ENCODE measurements at places on chromosomes 7 and 10.

DNA sequence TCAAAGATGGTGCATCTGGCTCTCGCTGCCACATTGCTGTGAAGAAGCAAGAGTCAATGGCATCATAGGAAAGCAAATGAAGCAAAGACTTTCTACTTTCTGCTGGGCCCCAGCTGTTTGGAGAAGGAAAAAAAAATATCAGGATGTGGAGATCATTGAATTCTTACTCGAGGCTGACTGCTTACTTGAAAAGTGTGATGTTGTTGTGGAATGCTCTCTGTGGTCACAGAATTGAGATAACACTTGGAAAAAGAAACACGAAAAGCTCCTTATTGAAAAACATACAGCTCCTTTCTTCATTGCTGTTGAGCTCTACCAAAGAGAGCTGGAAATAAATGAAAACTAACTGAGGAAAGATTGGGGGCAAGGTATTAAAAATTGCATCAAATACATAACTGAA, 157.4 kb upstream of the TBX20 start:
- DNase-seq: no peak

GRCh38 chr10:33008499-33009243, 50.6 kb upstream of the ITGB1 start:
- DNase-seq: peak; percentile 72

DNA sequence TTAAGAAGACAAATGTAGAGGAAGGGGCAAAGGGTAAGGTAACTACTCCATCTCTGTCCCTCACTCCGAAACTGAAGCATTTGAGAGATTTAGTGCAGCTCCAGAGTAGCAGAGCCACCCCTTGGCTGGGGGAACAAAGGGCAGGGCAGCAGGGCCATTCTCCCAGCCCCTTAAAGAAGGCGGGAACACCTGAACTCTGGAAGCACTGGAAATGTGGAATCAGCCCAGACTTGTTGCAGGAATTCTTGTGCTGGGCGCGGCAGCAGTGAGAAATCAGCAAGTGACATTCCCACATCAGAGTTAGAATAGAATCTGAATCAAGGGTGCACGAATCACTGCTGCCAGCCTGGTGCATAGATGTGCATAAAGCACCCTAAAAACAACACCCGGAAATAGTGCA, 34.4 kb upstream of the GRM8 start:
- DNase-seq: no peak

- no peak for DNase-seq
These were observed 57.2 kb downstream of the PDGFA start for GRCh38 chr7:462173-463103.

DNA sequence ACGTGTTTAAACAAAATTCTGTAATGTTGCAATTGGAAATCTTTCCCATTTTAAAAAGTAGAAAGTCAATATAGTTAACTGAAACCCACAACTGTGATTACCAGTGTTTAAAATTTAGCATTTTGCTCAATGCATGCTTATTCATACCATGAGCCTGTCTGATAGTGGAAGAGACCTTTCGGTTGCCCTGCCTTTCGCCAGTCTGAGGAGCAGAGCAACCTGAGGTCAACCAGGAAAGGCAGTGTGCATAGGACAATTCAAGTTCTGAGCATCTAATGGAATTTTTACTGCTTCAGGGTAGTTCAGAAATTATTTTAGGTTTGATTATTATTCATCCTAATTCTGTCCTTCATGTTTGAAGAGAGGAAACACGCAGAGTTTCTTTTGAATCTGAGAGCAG, 100.8 kb downstream of the CUBN start:
- DNase-seq: no peak

- no peak for DNase-seq
These were observed 150.8 kb downstream of the RNF216 start for GRCh38 chr7:5630670-5631069.

DNA sequence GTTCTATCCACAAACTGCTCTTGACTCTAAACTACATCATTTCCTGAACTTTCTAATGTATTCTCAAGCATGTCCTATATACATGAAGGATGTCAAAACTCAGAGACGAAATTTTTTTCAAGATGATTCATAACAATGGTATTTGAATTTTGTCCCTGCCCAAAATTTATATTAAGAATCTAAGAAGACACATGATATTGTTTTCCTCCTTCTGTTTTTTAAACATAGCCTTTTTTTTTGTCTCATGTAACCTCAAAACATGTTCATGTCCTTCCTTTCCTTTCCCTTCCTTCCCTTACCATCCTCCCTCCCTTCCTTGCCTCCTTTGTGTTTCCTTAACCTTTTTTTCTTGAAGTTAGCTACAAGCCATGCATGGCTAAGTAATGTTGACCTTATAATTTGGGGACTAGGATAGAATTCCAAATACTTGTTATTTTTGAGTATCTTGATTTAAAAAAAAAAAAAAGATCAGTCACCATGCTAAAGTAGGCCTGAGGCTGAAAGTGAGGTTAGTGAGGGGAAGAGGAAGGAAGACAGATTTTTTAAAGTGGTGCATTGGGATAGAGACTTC, 163.0 kb downstream of the SUGCT start:
- no peak for DNase-seq

- DNase-seq: no peak
These were observed 253.3 kb downstream of the DIP2C start for GRCh38 chr10:436013-436697.

DNA sequence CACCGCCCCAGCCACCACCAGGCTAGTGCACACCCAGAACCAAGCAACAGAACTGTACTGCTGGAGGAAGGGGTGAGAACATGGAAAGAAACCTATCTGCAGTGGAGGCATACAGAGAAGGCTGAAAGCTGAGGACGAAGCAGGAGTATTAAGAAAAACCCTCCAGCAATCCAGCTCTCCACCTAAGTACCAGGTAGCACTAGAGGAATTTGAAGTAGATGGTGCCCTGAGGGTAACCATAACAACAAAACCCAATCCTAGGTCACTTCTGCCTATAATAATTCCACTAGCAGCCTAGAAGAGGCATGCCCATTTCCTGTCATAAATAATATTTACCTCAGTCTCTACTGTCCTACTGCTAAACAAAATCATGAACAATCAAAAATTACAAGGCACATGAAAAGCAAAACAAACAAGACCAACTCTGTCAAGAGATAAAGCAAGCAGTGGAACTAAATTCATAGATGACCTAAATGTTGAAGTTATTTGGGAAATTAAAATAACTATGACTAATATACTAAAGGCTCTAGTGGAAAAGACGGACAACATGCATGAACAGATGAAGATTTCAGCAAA, 51.1 kb downstream of the HYCC1 start:
- DNase-seq: no peak

DNA sequence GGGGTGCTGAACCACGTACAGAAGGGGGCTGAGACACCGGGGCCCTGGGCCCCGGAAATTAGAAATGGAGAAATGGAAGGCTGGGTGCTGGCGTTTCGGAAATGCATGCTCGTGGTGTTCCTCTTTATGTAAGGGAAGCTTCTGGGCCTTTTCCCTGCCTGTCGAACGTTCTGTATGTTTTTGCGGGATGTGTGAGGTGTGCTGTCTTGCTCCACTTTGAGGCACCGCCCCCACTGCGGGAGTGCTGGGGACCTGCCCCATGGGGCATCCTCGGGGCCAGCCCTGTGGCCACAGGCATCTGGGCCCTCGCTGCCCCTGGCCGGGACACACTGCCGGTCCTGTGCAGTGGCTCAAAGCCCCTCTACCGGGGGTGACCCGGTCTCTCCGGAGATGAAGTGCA, 1.7 kb upstream of the VENTX start:
- no peak for DNase-seq

- no peak for DNase-seq
These were observed 266.7 kb downstream of the PRKG1 start for GRCh38 chr10:51340845-51341610.

DNA sequence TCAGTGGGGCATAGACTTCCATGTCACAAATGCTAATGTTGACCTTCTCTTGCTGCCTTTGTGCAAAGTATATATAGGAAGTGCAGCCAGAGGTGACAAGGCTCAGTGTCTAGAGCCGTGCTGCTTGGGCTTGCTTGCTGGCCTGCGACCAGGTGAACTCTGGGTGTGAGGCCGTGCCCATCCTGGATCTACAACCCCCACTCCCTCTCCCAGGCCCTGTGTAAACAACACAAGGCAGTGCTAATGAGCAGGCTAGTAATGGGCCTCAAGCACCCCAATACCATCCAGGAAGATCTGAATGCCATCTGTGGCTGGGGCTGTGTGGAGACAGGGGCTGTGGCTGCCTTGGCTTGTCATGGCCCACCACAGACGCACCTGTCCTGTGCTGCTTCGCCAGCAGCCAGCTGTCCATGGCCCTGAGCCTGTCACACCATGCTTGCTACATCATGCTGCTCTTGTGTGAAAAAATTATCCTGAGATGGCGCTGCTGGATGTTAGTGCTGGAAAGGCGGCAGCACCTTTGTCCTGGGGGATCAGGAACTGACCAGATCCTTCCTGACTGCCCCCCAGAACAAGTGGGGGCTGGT, 107.6 kb upstream of the ZNF92 start:
- DNase-seq: no peak

DNA sequence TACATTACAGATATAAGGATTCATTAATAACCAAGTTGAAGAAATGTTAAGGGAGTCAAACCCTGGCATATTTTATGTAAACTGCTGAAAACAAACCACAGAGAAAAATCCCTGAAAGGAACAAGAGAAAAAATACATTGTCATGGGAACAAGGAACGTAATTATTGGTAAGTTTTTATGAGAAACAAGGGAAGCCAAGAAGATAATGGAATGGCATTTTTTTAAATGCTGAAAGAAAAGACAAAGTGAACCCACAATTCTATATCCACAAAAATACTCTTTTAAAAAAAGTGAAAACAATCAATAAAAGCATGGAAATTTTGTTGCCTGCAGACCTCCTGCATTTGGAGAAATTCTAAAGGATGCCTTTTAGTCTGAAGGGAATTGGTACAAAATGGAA, 136.4 kb downstream of the CD36 start:
- DNase-seq: no peak

DNA sequence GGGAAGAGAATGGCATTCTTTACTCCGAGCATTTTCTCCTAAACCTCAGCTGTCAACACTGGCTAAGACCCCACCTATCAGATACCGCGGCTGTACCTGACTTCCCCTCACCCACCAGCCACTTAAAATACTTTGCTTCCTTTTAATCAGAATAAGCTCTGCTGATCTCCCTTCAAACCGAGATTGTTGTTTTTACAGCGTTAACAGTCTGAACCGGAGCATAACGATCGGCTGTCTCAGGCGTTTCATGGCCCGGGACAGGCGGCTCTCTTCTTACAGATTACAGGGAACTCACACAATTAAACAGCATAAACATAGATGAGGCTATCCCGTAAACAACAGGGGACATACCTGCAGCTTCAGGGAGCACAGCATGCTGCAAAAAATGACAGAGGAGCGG, 174.3 kb upstream of the RNF32 start:
- no peak for DNase-seq

DNA sequence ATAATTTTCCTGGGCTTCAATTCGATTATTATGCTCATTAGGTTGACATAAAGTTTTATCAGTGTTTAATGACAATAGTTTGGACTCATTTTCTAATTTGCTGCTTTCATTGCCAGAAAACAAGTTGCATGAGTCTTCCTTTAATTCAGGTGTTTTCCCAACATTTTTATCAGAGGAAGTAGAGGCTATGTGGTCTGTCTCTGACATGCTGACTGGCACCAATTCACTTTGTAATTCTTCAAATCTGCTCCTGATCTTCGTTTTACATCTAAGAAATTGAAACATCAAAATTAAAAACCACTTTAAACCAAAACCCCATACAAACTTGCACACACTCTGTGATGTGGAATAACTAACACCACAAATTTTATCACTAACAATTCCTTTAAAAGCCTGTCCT, 10.9 kb downstream of the CCDC186 start:
- no peak for DNase-seq

DNA sequence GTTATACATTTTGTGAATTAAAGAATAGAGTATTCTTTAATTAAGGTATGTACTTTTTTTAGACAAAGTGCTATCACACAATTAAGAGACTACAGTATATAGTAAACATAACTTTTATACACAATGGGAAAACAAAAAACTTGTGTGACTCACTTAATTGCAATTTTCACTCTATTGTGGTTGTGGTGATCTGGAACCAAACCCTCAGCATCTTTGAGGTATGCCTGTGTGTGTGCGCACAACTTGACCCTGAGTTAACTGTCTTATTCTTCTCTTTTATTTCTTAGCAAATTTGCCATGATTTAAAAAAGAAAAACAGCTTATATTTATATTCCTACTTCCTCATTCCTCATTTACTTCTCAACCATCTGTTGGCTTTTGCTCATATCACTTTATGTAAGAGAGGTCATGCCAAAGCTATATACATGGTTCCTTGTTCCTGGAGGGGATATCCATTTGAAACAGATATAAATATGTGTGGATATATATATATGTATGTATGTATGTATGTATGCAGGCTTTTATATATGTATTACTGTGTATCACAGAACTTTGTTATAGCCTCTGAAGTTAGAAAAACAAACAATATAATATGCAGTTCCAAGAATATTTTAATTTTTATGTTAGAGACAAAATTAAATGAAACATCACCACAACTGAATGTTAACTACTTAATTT, 259.5 kb upstream of the HGF start:
- no peak for DNase-seq

DNA sequence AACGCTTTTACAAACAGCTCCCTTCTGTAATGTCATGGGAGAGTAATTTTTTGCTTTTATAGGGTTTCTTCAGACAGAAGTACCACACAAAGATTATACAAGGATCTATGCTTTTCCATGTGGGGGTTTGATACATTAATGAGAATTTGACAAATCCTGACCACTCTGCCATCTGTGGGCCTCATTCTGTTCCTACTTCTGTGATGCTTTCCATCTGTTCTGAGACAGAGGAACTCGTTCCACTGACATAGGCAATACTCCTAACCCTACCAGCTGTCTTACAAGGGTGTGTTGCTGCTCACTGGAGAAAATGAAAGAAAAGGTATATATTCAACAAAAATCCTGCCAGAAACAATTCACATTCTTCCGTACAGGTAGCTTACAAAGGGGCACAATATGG, 59.4 kb upstream of the NAMPT start:
- DNase-seq: no peak

GRCh38 chr10:62016623-62017490, 115.4 kb downstream of the ARID5B start:
- DNase-seq: no peak

- no peak for DNase-seq
These were observed 146.7 kb downstream of the TEX36 start for GRCh38 chr10:125536236-125536635.

GRCh38 chr10:50216418-50216817, 34.9 kb downstream of the ASAH2 start:
- no peak for DNase-seq

GRCh38 chr10:132302421-132303310, 5.1 kb downstream of the STK32C start:
- DNase-seq: no peak
